ENCODE measurements at places on chromosomes 6 and 20.

GRCh38 chr6:150759483-150759882 is 106.0 kb upstream of the MTHFD1L start:
- no peak for DNase-seq

DNA sequence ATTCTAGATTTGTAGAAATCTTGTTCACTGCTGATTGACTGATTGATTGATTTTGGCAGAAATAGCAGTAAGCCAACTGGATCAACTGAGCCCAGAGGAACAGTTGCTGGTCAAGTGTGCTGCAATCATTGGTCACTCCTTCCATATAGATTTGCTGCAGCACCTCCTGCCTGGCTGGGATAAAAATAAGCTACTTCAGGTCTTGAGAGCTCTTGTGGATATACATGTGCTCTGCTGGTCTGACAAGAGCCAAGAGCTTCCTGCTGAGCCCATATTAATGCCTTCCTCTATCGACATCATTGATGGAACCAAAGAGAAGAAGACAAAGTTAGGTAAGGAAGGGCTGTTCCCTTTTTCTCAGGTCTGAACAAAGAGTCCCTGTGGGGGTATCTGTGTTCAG is 31.2 kb downstream of the TREML1 start:
- no peak for DNase-seq

DNA sequence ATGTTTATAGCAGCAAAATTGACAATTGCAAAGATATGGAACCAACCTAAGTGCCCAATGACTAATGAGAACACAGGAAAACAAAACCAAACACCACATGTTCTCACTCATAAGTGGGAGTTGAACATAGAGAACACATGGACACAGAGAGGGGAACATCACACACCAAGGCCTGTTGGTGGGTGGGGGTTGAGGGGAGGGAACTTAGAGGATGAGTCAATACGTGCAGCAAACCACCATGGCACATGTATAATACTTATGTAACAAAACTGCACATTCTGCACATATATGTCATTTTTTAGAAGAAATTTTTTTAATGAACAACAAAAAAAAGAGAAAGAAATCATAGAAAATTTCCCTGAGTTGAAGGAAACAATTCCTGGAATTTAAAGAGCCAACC is 3.9 kb downstream of the EPM2A start:
- DNase-seq, result no peak

GRCh38 chr6:168495133-168495532 is 54.1 kb downstream of the SMOC2 start:
- no peak for DNase-seq

GRCh38 chr20:44011251-44011940 is 96.7 kb downstream of the TOX2 start:
- DNase-seq, result no peak

DNA sequence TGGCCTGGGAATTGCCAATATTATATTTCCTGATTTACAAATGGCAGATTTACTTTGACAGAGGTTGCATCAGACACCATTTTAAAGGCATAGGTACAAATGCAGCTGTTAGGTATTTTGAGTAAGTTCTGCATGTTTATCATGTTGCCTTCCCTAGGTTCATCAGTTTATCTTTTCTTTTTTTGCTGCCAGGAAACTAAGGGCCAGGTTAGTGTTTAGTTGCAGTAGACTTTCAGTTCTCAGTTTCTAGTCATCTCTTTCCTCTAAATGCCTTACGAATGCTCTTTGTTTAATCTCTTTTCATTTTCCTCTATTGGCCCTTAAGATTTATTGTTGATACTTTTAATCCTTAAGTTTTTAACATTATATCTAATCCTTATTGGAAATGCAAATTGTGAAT is 129.9 kb downstream of the SMAP1 start:
- DNase-seq, result no peak

DNA sequence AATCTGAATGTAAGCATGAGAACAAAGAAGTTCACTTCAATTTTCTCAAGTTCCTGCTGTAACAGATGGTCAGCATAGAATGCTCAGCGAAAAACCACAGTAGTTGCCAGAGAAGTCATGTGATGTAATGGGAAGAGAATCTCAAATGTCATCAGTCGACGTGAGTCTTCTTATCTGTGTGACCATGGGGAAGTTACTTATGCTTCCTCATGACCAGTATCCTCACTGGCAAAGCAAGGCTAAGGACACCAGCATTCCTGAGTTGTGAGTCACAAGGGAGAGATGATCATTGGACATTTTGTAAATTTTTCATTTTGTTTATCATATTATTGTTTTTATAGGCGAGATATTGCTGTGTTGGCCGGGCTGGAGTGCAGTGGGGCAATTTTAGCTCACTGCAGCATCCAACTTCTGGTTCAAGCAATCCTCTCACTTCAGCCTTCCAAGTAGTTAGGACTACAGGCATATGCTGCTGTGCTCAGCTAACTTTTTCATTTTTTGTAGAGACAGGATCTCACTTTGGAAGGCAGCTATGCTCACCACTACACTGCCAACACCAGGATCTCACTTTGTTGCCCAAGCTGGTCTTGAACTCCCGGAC is 21.9 kb downstream of the SGK1 start:
- DNase-seq, result no peak

- no peak for DNase-seq
Measured at GRCh38 chr6:132068766-132069165, 117.6 kb upstream of the CCN2 start.

- no peak for DNase-seq
Measured at GRCh38 chr6:2782356-2782708, 17.1 kb downstream of the WRNIP1 start.

- DNase-seq, result no peak
Measured at GRCh38 chr6:7546020-7546369, 4.5 kb downstream of the DSP start.
